A549 treated with CpdA at 1 μM for 4 hours (cell line): ENCODE measurements at places on chromosomes 6 and 20. TPM values are rescaled to one million over a fixed set of nuclear protein-coding genes. Genes with fewer than 3 reads are reported as not detected.

ME1 gene
- total RNA-seq: 40.1 to 45.1 TPM (median 42.5 TPM) in 5 replicates

SLC44A4 gene
- total RNA-seq: 0.10 to 0.14 TPM (median 0.13 TPM) in 3 of 5 replicates, not detected in the others

ZBTB2 gene
- 15.8 to 16.4 TPM (median 16.1 TPM) in 5 replicates for total RNA-seq

TGM3 gene
- total RNA-seq: 0.03 to 0.21 TPM (median 0.07 TPM) in 3 of 5 replicates, not detected in the others

TRIM31 gene
- 1.2 to 2.1 TPM (median 2.1 TPM) in 5 replicates for total RNA-seq

CDSN gene
- not detected in 5 replicates for total RNA-seq
